NCI-H446 treated with DMSO at 0.1 percent for 48 hours (cell line): ENCODE measurements at places on chromosomes 1 and 21.
A peak's percentile ranks its signal among the peaks of the same experiment; 100 is the strongest.

- DNase-seq = no peak
These were observed 87.6 kb upstream of the DUSP10 start for GRCh38 chr1:221829327-221830015.

DNA sequence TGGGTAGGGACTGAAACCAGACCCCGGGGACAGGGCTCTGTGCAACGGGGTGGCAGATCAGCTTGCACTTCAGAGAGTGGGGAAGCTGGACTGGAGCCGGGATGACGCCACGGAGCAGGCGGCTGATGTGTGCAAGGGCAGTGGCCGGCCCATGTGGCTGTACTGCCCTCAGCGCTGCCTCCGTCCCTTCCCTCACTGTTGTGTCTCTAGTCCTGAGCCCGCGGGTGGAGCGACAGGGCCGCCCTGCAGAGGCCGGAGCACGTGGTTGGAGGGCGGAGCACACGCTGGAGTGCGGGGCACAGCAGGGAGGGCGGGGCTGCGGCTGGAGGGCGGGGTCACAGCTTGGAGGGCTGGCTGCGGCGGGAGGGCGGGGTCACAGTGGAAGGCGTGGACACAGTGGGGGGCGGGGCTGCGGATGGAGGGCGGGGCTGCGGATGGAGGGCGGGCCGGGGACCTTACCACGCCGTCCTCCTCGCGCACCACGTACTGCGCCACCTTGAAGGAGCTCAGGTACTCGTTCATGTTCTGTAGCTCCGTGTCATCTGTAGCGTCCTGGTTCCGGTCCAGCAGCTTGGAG lies 52.4 kb downstream of the CHD5 start:
- no peak for DNase-seq

DNA sequence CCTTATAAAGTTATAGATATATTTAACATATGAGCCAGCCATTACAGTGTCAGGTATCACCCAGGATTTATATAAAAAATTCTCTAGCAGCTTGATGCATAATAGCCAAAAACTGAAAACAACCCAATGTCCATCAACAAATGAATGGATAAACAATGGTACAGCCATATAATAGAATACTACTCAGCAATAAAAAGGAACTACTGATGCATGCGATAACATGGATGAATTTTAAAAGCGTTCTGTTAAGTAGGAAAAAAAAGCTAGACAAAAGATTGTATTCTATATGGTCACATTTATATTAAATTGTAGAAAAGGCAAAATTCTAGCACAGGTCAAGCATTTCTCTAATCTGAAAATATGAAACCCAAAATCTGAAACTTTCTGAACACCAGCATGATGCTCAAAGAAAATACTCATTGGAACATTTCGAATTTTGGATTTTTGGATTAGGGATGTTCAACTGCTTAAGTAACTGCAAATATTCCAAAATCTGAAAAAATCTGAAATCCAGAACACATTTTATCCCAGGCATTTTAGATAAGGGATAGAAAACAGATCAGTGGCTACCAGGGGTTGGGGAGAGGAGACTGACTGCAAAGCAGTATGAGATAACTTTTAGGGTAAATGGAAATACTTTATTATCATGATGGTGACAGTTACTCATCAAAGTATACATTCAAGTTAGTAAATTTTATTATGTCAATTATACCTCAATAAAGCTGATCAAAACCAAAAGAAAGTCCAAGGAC lies 22.0 kb downstream of the SLC16A1 start:
- no peak for DNase-seq

- no peak for DNase-seq
These were observed 44.0 kb downstream of the EIF2D start for GRCh38 chr1:206568256-206568655.

GRCh38 chr1:163357378-163357777 lies 35.6 kb downstream of the NUF2 start:
- DNase-seq = no peak

DNA sequence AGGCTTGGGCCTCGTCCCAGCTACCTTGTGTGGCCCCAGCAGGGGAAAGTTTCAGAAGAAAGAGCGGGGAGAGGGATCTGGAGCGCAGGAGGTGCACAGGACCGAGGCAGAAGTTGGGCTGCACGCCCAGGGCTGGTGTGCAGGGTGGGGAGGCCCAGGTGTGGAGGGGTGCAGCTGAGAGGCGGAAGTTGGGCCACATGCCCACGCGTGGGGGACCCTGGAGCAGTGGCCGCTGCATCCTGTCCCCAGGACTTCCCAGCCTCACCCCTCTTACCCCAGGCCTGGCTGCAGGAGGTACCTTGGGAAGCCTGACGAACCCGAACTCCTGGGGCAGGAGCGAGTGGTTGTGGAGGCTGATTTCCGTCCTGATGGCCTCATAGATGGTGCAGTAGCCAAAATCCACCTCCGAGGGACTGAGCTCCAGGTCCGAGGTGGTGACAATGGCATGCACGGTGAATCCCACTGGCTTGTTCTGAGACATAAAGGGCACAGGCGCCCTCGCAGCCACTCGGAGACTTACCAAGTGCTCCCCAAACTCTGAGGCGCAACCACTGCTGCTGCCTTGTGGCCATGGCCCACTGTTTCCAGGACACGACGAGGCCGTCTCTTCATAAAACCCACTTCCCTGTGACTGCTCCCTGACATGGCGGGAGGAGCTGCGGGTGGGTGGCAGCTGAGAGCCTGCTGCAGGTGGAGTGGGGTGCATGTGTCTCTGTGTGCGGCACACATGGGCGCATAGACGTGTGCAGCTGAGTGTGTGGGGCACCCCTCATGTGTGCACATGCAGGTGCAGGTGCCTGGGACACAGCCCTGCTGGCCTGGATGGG lies 20.4 kb upstream of the TMEM52 start:
- DNase-seq = no peak

DNA sequence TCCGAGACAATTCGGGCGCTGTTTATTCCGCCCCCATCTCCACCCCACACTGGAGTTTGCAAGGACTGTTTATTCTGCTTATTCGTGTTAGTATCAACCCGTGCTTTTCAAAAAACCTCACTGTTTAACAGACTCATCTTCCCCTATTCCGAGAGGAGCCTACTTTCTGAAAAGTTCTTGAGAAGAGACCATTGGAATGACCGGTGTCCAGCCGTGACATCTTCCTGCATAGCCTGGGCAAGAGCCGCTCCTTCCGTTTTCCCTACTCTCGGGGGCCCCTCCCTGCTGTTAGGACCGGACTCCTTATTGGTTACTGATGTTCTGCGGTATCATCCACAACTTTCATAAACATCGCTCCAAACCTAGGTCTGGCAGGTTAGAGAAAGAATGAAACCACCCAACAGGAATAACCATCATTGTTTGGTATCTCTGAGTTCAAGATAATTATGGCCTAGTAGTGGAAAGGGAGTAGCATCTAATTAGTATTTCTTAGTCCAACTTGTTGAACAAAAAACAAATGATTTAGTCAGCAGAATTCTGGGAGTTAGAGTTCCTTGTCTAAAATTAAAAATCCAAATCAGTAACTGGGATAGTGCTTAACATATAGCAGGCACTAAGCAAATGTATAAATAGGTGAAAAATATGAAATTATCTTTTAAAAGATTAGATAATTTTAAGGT lies 837 bp downstream of the STXBP3 start:
- DNase-seq = peak; percentile 50

DNA sequence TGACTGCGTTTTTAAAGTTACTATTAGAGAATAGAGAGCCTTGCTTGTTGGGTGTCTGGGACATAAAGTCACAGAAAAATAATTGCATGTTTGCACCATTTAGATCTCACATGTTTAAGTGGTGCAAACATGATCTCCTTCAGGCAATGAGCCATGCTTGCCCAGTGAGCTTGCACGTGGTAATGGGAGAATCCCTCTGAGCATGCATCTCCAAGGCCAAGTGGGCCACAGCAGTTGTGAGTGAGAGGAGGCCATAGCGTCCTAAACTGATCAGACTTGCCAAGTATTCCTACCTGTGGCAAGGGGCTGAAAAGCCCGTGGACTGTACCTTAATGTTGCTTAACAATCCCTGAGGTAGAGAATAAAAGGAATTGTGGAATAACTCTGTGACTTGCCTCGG lies 158.3 kb downstream of the PLA2G4A start:
- no peak for DNase-seq

DNA sequence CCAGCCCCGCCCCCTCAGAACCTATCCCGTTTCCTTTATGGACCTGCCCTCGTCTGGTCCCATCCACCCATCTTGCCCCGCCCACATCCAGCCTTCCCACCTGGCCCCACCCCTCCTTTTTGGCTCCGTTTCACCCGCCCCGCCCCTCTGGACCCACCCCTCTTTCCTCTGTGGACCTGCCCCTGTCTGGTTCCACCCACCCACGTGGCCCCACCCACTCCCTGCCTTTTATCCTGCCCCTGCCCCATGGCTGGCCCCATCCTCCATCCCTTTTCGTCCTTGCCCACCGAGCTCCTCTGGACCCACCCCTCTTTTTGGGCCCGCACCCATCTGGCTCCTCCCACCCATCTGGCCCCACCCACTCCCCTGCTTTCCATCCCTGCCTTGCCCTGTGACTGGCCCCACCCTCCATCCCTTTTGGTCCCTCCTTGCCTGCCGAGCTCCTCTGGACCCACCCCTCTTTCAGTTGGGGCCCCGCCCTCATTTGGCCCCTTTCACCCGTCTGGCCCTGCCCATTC lies 177.3 kb downstream of the CAMTA1 start:
- DNase-seq = no peak

DNA sequence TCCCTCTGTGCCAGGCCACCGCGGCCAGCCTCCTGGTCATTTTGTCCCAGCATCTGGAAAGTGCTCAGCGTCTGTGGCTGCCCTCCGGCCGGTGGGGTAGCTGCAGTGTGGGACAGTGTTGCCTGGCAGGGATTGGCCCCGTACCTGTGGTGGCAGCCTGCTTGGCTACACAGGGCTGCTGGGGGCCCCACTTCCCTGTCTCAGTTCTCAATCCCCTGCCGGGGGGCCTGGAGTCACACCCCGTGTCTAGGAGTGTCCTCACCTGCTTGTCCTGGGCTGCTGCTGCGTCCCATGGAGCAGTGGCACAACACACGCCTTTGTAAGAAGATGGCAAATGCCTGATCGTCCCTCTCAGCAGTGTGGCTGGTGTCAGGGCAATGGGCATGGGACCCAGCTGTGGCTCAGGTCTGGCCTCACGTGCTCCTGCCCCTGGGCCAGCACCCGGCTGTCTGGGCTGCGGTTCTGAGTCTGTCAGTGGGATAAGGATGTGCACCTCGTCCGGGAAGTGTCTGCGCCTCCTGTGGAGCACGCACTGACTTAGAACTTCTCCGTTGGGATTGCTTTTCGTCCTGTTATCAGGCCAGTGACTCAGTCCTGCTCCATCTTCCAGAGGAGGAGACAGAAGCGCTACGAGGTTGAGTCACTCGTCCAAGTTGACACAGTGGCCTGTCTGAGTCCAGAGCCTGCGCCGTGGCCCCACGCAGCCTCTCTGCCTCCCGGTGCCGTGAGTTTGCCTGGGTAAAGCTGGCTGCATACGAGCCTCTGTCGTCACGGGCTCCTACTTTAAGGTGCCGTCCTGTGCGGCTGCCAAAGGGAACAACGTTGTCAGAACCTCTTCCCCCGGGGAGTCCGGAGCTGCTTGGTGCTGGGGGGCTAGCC lies 41.0 kb downstream of the CRYAA start:
- no peak for DNase-seq

- no peak for DNase-seq
These were observed 23.6 kb upstream of the ABCB10 start for GRCh38 chr1:229582011-229582694.

DNA sequence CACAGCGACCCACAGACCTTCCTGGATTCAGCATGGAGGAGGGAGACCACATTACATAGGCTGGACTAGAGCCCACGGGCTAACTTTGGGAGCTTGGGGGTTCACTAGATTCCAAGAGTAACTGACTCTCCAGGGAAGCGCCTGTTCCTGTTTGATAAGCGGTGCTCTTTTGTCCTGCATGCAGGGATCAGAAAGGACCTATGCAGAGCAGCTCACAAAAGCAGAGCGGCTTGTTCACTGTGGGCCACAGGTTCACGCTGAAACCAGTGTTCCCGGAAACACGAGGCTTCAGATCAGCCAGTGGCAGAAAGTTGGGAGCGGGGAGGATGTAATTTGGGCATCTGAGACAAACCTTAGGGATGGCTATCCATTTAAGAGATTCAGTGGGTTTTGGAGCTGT lies 403.9 kb downstream of the PCP4 start:
- no peak for DNase-seq
